Thoracic aorta (tissue), 2 donors: ENCODE measurements at places on chromosomes 1 and 21. TPM values are rescaled to one million over a fixed set of nuclear protein-coding genes. Genes with fewer than 3 reads are reported as not detected.

DNA sequence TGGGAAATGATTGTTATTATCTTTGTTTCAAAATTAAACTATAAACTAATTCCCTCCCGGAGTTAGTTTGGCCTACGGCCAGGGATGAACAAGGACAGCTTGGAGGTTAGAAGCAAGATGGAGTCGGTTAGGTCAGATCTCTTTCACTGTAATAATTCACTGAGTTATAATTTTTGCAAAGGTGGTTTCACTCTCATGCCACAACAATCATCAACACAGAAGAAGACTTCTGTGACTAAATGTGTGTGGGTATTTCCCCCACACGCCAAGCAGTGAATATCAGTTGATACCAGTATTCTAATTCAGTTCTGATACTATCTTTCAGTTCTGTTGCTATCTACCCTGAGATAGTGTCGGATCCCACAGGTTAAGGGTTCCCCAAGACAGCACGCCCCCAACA is 215.1 kb downstream of the S1PR1 start:
- DNase-seq = no peak
- H3K4me3 ChIP-seq = no peak overlapping the region
- H3K4me1 ChIP-seq = no peaks in the 10 kb centered on the region
- H3K27ac ChIP-seq = no peak overlapping the region
- no peaks in the 10 kb centered on the region for H3K36me3 ChIP-seq

- no peaks in the 10 kb centered on the region for H3K27me3 ChIP-seq
- H3K27ac ChIP-seq = no peak overlapping the region
- no peak overlapping the region for H3K4me3 ChIP-seq
- peaks cover 35% of the 10 kb centered on the region for H3K36me3 ChIP-seq
- no peak for DNase-seq
Measured at GRCh38 chr21:45220071-45220481, 67.6 kb downstream of the POFUT2 start.

DNA sequence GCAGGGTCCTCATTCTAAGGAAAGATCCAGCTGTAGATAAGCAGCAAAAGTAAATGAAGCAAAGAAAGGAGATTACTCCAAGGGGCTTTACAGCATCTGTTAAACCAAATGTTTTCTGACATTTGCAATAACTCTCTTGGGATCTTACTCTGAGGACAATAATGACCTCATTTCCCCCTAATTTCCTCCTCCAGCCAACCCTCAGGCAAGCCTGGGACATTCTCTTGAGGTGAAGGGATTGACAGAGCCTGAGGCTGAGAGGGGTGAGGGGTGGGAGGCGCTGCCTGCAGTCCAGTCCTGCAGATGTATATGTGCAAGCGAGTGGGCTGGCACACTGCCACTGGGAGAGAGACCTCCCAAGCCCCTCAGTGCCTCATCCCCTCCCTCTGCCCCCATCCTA is 40.5 kb upstream of the NEK2 start:
- no peak overlapping the region for H3K4me3 ChIP-seq
- H3K27me3 ChIP-seq = no peaks in the 10 kb centered on the region
- H3K27ac ChIP-seq = no peak overlapping the region
- DNase-seq = no peak

Gene SASS6
- total RNA-seq = 3.2 TPM

Gene UHMK1
- 29.4 TPM for total RNA-seq

Gene SPRR2B
- not detected for total RNA-seq

Gene PARS2
- total RNA-seq = 3.1 TPM

Gene S100A7
- not detected for total RNA-seq

DNA sequence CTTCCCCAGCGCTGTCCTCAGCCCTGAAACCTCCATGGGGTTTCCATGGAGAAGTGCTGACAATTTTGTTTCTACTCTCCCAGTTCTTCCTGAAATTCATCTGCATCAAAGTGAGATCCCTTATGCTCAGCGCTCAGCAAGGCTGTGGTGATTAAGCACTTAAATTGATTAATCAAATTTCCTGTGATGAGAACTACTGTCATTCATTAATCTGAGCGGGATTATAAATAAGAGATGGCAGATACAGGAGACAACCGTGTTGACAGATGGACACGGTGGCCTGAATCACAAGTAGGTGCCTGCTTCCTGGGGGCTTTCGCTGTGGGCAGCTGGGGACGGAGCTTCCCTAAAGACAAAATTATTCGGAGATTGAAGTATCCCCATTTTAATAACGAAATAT is 329.1 kb upstream of the VAMP3 start:
- no peaks in the 10 kb centered on the region for H3K36me3 ChIP-seq
- H3K4me1 ChIP-seq = no peaks in the 10 kb centered on the region
- H3K27ac ChIP-seq = no peak overlapping the region

Gene CGN
- total RNA-seq = 2.3 TPM

- no peaks in the 10 kb centered on the region for H3K4me1 ChIP-seq
- H3K27me3 ChIP-seq = no peaks in the 10 kb centered on the region
- H3K36me3 ChIP-seq = no peaks in the 10 kb centered on the region
- no peak for DNase-seq
- H3K4me3 ChIP-seq = no peak overlapping the region
Measured at GRCh38 chr1:171948511-171948910, 107.2 kb downstream of the DNM3 start.

- no peak overlapping the region for H3K4me3 ChIP-seq
- H3K4me1 ChIP-seq = peaks cover 3% of the 10 kb centered on the region
- H3K27ac ChIP-seq = no peak overlapping the region
- no peak for DNase-seq
- H3K36me3 ChIP-seq = no peaks in the 10 kb centered on the region
- H3K27me3 ChIP-seq = no peaks in the 10 kb centered on the region
Measured at GRCh38 chr1:47502746-47503370, 65.0 kb downstream of the FOXD2 start.

Gene PYCR2
- 46.6 TPM for total RNA-seq

GRCh38 chr1:199265319-199265718 is 626.5 kb downstream of the PTPRC start:
- H3K4me3 ChIP-seq = no peak overlapping the region
- no peaks in the 10 kb centered on the region for H3K36me3 ChIP-seq
- no peak for DNase-seq
- H3K4me1 ChIP-seq = no peaks in the 10 kb centered on the region
- H3K27me3 ChIP-seq = no peaks in the 10 kb centered on the region

DNA sequence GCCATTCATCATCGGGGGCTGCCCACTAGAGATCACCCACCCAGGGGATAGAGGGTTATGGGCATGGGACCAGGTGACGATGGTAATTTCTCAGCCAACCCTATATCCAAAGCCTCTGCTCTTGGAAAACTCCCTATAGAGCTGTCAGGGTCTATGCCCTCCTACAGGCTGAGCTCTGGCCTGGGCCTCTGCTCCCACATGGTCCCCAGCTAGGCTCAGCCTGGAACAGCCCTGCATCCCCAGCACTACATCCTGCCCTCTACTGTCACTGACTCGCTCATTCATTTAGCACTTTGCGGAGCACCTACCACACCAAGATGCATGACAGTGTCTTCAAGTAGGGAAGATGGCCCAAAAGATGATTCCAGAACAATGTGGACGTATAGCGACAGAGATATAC is 45.0 kb upstream of the EPS8L3 start:
- H3K4me3 ChIP-seq = no peak overlapping the region
- H3K27ac ChIP-seq = no peak overlapping the region

Gene IARS2
- total RNA-seq = 44.6 TPM

Gene SPATA45
- total RNA-seq = not detected

Gene AHCYL1
- 37.4 TPM for total RNA-seq

GRCh38 chr1:235919833-235920441 is 53.2 kb upstream of the LYST start:
- no peak for DNase-seq
- no peaks in the 10 kb centered on the region for H3K27me3 ChIP-seq
- no peak overlapping the region for H3K4me3 ChIP-seq

- H3K4me1 ChIP-seq = no peaks in the 10 kb centered on the region
- no peak overlapping the region for H3K27ac ChIP-seq
- H3K27me3 ChIP-seq = no peaks in the 10 kb centered on the region
- no peaks in the 10 kb centered on the region for H3K36me3 ChIP-seq
- H3K4me3 ChIP-seq = no peak overlapping the region
- no peak for DNase-seq
Measured at GRCh38 chr21:14630556-14631069, 84.5 kb upstream of the SAMSN1 start.

DNA sequence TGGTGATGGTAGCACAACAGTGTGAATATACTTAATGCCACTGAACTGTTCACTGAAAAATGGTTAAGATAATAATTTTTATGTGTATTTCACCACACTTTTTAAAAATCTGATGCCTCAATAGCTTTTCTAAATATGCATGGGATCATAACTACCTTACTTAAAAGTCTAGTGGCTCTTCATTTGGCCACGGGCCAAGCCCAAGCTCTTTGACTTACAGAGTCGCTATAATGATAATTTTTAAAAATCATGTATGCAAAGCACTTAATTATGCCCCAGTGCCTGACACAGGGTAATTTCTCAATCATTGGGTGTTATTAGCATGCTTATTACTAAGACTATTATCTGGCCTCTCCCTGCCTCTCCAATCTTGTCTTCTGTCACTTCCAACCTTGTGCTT is 7.6 kb upstream of the CNN3 start:
- no peak overlapping the region for H3K27ac ChIP-seq
- no peaks in the 10 kb centered on the region for H3K27me3 ChIP-seq
- H3K36me3 ChIP-seq = no peaks in the 10 kb centered on the region
- DNase-seq = no peak

- DNase-seq = no peak
- no peaks in the 10 kb centered on the region for H3K36me3 ChIP-seq
- H3K4me3 ChIP-seq = no peak overlapping the region
- H3K27ac ChIP-seq = no peak overlapping the region
- no peaks in the 10 kb centered on the region for H3K27me3 ChIP-seq
- H3K4me1 ChIP-seq = peaks cover 8% of the 10 kb centered on the region
Measured at GRCh38 chr1:9542430-9542829, 3.2 kb downstream of the SLC25A33 start.

Gene SYT14
- total RNA-seq = not detected

Gene IRF6
- total RNA-seq = 4.1 TPM

DNA sequence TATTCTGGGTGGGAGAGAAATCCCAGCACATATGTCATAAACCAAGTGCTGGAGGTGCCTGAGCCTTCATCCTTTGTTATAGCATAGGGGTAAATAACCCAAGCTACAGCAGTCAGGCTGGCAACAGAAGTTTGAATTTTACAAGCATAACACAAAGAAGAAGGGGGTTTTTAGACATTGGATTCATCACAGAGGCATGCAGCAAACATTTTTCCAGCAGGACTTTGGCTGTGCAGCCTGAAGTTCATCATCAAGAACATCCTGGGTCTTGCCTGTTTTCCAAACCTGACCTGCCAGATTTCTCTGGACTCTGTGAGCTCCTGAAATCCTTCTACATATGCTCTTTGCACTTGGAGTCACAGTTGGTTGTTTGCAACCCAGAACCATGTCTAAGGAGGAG is 16.2 kb downstream of the PTGER3 start:
- peaks cover 49% of the 10 kb centered on the region for H3K4me1 ChIP-seq
- H3K27ac ChIP-seq = peak overlapping the region; percentile 30
- no peak for DNase-seq

GRCh38 chr21:44699502-44700001 is 2.6 kb downstream of the KRTAP10-12 start:
- H3K27me3 ChIP-seq = no peaks in the 10 kb centered on the region
- no peaks in the 10 kb centered on the region for H3K4me1 ChIP-seq
- no peak overlapping the region for H3K4me3 ChIP-seq
- DNase-seq = no peak
- H3K27ac ChIP-seq = no peak overlapping the region

DNA sequence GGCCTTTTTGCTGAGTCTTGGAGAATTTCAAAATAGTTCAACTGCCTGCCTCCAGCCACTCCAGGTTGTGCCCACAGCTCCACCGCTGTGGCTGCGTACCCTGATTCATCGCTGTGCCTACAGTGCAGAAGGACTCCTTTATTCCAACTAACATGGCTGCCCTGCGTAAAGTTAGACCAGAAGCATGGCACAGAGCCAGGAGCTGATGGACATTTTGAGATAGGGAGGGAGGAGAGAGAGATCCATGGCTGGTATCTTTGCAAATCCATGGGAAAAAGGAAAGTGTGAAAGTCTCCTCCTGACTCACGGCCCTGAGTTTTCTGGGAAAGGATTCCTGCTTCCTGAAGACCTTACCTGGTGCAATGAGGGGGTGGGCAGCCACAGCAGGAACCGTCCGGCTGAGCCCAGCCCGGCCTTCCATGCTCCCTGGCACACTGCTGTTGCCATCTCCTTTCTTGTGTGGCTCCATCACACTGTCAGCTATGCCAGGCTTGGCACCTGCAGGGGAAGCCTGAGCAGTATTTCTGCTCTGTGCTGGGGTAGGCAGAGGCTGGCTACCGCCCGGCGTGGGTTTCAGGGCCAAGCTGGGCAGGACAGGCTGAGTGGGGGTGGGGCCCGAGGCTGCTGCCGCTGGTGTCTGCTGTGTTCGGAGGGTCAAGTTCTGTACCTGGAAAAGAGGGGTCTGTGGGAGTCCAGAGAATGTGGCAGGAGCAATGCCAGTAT is 46.0 kb upstream of the A3GALT2 start:
- peaks cover 60% of the 10 kb centered on the region for H3K4me1 ChIP-seq
- H3K27me3 ChIP-seq = no peaks in the 10 kb centered on the region
- H3K36me3 ChIP-seq = peaks cover 6% of the 10 kb centered on the region
- DNase-seq = no peak
- peak overlapping the region; percentile 91 for H3K27ac ChIP-seq

Gene GJB3
- total RNA-seq = 0.28 TPM

GRCh38 chr1:108106775-108107174 is 93.4 kb downstream of the SLC25A24 start:
- H3K27ac ChIP-seq = no peak overlapping the region
- H3K4me3 ChIP-seq = no peak overlapping the region
- no peaks in the 10 kb centered on the region for H3K27me3 ChIP-seq
- no peaks in the 10 kb centered on the region for H3K4me1 ChIP-seq
- H3K36me3 ChIP-seq = no peaks in the 10 kb centered on the region

Gene CFHR1
- total RNA-seq = not detected

Gene NBPF6
- not detected for total RNA-seq

DNA sequence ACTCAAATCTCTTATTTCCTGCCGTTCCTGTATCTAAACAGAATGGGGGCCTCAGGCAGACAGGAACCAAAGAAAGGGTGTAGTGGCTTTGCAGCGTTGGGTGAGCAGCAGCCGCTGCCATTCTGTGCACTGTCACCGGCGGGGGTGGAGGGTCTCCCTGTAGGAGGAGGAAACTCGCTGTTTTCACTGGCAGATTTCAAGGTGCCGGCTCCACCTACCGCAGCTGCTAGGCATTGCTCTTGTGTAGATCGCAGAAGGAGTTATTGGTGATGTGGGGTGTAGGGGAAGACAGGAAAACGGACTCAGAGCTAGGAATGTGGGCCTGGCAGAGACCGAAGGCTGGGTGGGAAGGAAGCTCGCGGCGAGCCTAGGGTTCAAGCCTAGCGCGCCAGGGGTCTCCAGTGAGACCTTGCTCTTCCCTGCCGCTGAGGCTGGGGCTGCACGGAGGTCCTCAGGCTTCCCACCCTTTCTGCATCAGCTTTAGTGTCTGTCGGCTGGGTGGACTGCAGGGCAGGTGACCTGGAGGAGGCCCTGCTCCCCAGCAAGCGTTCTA is 20.8 kb downstream of the ATP5PO start:
- peak overlapping the region; percentile 65 for H3K4me3 ChIP-seq
- H3K27ac ChIP-seq = no peak overlapping the region
- peak; percentile 50 for DNase-seq
- H3K4me1 ChIP-seq = peaks cover 28% of the 10 kb centered on the region
